ENCODE measurements at places on chromosomes 6 and 20.

DNA sequence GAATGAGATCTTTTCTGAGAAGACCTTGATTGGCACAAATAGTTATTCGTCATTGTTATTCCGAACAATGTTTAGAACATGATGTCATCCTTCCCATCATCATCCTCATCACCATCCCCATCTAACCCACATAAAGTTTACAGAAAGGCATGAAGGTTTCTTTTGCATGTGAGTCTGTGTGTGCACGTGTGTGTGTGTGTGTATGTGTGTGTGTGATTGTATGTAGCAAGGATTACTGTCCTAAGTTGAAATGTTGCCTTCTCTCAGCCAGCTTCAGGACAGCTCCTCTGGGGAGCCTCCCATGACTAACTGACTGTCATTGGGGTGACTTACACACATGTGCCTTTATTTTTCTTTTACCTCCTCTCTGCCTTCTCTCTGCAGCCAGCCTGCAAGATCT, 113.5 kb downstream of the SLC22A3 start:
- peaks cover 41% of the 10 kb centered on the region for H3K36me3 ChIP-seq
- H3K27ac ChIP-seq = peak overlapping the region; percentile 81
- peak overlapping the region; percentile 70 for H3K4me3 ChIP-seq
- peaks cover 17% of the 10 kb centered on the region for H3K27me3 ChIP-seq
- H3K4me1 ChIP-seq = peaks cover 57% of the 10 kb centered on the region

DNA sequence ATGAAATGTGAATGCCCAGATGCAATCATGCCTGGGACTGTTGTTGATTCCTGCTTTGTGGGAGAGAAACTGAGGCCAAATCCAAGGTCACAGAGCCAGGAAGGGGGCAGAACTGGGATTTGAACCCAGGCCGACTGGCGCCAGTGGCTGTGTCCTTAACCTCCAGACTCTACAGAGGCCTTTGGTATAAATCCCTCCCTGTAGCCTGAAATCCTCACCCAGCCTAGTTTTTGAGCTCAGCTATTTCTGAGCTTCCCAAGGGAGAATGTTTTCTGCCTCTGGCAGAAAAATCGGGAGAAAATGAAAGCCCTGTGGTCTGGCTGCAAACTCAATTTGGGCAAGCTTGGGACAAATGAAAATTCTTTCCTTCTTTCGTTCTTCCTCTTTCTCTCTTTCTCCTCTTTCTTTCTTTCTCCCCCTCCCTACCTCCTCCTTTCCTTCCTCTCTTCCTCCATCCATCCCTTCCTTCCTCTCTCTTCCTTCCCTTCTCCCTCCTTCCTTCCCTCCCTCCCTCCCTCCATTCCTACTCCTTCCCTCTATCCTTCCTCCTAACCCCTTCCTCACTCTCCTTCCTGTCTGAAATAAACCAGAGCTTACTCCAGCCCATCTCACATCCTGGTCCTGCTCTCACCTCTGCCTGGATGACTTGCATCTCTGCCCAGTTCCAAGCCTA, 34.9 kb downstream of the SNAI1 start:
- peak overlapping the region; percentile 68 for H3K27ac ChIP-seq
- no peaks in the 10 kb centered on the region for H3K36me3 ChIP-seq
- H3K27me3 ChIP-seq = no peaks in the 10 kb centered on the region

DNA sequence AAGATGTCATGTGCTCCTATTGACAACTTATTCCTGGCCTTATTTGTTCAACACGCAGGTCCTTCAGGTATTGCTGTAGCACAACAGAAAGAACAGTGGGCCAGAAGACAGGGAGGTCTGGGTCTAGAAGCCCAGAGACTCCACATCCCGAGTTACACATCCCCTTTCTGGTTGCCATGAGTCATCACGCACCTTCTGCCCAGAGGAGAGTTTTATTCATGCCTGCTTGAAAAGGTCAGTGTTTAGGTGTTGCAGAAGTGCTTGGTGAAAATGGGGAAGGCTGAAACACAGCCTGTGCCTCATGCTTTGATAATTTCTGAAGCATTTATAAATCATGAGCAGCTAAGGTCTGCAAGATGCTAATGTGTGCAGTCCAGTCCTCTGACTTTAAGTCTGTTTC, 256.4 kb downstream of the GMPR start:
- no peak overlapping the region for H3K27ac ChIP-seq
- H3K36me3 ChIP-seq = peaks cover 26% of the 10 kb centered on the region
- DNase-seq = no peak
- no peaks in the 10 kb centered on the region for H3K27me3 ChIP-seq

GRCh38 chr6:106110164-106110826, 24.2 kb downstream of the PRDM1 start:
- H3K36me3 ChIP-seq = peaks cover 45% of the 10 kb centered on the region
- peaks cover 71% of the 10 kb centered on the region for H3K4me1 ChIP-seq
- no peak overlapping the region for H3K4me3 ChIP-seq
- H3K27me3 ChIP-seq = no peaks in the 10 kb centered on the region

DNA sequence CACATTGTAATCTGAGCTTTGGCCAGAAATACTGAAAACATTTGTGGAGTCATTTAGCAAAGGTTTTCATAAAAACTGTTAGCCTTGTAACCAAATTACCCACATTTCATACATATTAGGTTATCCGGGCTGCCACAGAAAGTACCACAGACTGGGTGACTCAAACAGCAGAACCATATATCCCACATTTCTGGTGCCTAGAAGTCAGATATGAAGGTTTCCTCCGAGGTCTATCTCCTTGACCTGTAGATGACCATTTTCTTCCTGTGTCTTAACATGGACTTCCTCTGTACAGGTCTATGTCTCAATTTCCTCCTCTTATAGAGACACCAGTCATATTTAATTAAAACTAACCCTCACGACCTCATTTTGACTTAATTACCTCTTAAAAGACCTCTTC, 49.5 kb upstream of the SMIM28 start:
- no peak overlapping the region for H3K27ac ChIP-seq
- peaks cover 3% of the 10 kb centered on the region for H3K27me3 ChIP-seq
- no peak for DNase-seq
- H3K4me1 ChIP-seq = no peaks in the 10 kb centered on the region
- H3K36me3 ChIP-seq = no peaks in the 10 kb centered on the region
- no peak overlapping the region for H3K4me3 ChIP-seq

DNA sequence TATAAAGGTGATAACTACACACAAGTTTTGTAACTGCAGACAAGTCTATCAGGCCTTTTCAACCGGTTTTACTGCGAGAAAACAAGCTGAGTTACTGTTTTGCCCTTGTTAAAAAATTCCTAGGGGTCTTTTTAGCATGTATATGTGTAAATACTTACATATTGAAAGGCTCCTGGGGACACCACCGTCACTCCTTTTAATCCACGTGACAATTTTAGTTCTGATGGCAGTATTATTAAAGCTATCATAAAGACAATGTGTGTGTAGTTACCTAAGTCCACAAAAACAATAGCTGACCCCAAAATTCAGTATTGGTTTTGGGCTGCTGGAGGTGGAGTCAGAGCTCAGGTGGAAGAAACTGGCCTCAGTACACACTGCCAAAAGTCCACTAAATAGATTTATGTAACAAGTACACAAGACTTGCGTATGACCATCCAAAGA, 41.3 kb upstream of the HFE start:
- H3K4me1 ChIP-seq = peaks cover 39% of the 10 kb centered on the region
- no peak for DNase-seq
- H3K27me3 ChIP-seq = no peaks in the 10 kb centered on the region
- H3K27ac ChIP-seq = peak overlapping the region; percentile 99
- peak overlapping the region; percentile 90 for H3K4me3 ChIP-seq
- no peaks in the 10 kb centered on the region for H3K36me3 ChIP-seq

- no peak overlapping the region for H3K4me3 ChIP-seq
- no peaks in the 10 kb centered on the region for H3K27me3 ChIP-seq
- no peak for DNase-seq
Measured at GRCh38 chr6:55918639-55919038, 43.2 kb upstream of the BMP5 start.

DNA sequence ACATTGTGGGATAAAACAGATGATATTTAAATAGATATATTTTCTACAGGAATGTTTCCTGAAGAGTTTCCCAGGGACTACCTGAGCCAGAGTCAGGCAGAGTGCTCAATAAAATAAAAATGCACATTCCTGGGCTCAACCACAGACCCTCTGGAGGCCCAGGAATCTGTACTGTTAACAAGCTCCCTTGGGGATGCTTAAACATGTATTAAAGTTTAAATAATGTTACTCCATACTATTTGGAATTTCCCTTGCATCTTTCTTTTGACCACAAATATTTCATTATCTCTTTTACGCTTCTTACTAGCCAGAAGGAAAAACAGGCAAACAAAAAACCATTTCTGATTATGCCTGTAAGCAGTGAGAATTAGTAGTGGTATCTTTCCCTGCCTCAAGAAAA, 42.3 kb downstream of the GPR63 start:
- no peaks in the 10 kb centered on the region for H3K27me3 ChIP-seq
- H3K27ac ChIP-seq = no peak overlapping the region
- H3K4me1 ChIP-seq = no peaks in the 10 kb centered on the region
- no peak for DNase-seq

DNA sequence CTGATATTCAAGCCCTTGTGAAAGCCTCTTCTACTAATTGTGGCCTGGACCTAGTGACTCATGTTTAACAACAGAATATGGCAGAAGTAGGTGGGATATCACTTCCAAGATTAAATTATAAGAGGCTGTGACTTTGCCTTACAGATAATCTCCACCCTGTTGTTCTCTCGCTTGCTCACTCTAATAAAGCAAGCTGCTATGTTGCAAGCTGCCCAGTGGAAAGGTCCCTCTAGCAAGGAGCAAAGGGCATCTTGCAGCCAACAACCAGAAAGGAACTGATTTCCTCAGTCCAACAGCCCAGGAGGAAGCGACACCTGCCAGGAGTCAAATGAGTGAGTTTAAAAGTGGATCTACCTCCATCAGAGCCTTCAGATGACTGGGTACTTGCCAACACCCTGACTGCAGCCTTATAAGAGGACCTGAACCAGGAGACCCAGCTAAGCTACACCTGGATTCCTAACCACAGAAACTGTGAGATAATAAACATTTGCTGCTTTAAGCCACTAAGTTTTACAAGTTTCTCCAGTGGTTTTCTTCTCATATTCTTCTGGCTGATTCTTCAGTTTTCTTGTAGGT, 112.6 kb downstream of the FRK start:
- H3K36me3 ChIP-seq = no peaks in the 10 kb centered on the region
- no peaks in the 10 kb centered on the region for H3K27me3 ChIP-seq
- no peak for DNase-seq
- H3K4me3 ChIP-seq = no peak overlapping the region
- no peaks in the 10 kb centered on the region for H3K4me1 ChIP-seq
- no peak overlapping the region for H3K27ac ChIP-seq

DNA sequence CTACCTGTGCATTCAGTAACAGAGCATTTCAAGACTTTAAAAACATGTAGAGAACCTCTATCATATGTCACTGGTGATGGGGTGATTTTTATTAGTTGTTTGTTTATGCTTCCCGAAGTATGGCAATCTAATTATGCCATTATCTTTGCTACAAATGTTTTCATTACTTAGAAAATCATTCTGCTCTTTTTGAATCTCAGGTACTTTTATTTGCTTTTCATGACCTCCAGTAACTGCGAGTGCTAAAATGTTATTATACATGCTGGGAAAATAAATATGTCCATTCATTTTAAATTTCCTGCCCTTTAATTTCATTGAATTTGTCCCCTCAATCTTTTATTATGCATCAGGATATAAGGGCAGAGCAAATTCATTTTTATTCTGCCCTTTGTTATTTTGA, 515.7 kb downstream of the NKAIN2 start:
- DNase-seq = no peak
- no peak overlapping the region for H3K27ac ChIP-seq
- H3K4me3 ChIP-seq = no peak overlapping the region

GRCh38 chr20:46009816-46010215, 1.1 kb downstream of the MMP9 start:
- no peak overlapping the region for H3K4me3 ChIP-seq
- H3K27ac ChIP-seq = no peak overlapping the region
- DNase-seq = no peak
- peaks cover 56% of the 10 kb centered on the region for H3K4me1 ChIP-seq

GRCh38 chr6:141165002-141165665, 967.6 kb upstream of the GJE1 start:
- DNase-seq = no peak
- no peaks in the 10 kb centered on the region for H3K36me3 ChIP-seq

- no peak overlapping the region for H3K27ac ChIP-seq
- no peak overlapping the region for H3K4me3 ChIP-seq
Measured at GRCh38 chr20:9230406-9230805, 161.5 kb downstream of the PLCB4 start.

- peaks cover 19% of the 10 kb centered on the region for H3K36me3 ChIP-seq
- H3K4me1 ChIP-seq = peaks cover 35% of the 10 kb centered on the region
- no peaks in the 10 kb centered on the region for H3K27me3 ChIP-seq
- peak overlapping the region; percentile 8 for H3K4me3 ChIP-seq
- H3K27ac ChIP-seq = no peak overlapping the region
- peak; percentile 41 for DNase-seq
Measured at GRCh38 chr6:136723780-136724179, 68.5 kb downstream of the MAP3K5 start.

- no peak overlapping the region for H3K4me3 ChIP-seq
- H3K27me3 ChIP-seq = peaks cover 44% of the 10 kb centered on the region
- H3K4me1 ChIP-seq = no peaks in the 10 kb centered on the region
- no peaks in the 10 kb centered on the region for H3K36me3 ChIP-seq
Measured at GRCh38 chr20:56636716-56637115, 7.6 kb downstream of the TFAP2C start.

GRCh38 chr6:51077821-51078518, 259.3 kb downstream of the TFAP2B start:
- no peak overlapping the region for H3K27ac ChIP-seq
- H3K36me3 ChIP-seq = no peaks in the 10 kb centered on the region
- H3K27me3 ChIP-seq = no peaks in the 10 kb centered on the region
- DNase-seq = no peak
- no peak overlapping the region for H3K4me3 ChIP-seq

- H3K27me3 ChIP-seq = no peaks in the 10 kb centered on the region
- no peaks in the 10 kb centered on the region for H3K4me1 ChIP-seq
- no peaks in the 10 kb centered on the region for H3K36me3 ChIP-seq
- no peak overlapping the region for H3K27ac ChIP-seq
- no peak for DNase-seq
- H3K4me3 ChIP-seq = no peak overlapping the region
Measured at GRCh38 chr20:12978613-12979495, 29.9 kb upstream of the SPTLC3 start.

GRCh38 chr6:20919677-20920385, 385.6 kb downstream of the CDKAL1 start:
- H3K36me3 ChIP-seq = peaks cover 14% of the 10 kb centered on the region
- DNase-seq = peak; percentile 40
- no peak overlapping the region for H3K4me3 ChIP-seq
- H3K27ac ChIP-seq = no peak overlapping the region
- peaks cover 10% of the 10 kb centered on the region for H3K4me1 ChIP-seq
- H3K27me3 ChIP-seq = no peaks in the 10 kb centered on the region

Measured in T-helper 2 cell treated with Interferon-gamma antibody and Interleukin-4, amounts not matched to agents 5 μg/mL and 100 μg/mL, for 36 hours (primary cell).